ENCODE measurements at places on chromosomes 12 and 14. TPM values are rescaled to one million over a fixed set of nuclear protein-coding genes. Genes with fewer than 3 reads are reported as not detected.

The IFNG gene
- not detected for total RNA-seq

The WASHC3 gene
- total RNA-seq, result 14.5 TPM

The HOXC6 gene
- 0.27 TPM for total RNA-seq

DNA sequence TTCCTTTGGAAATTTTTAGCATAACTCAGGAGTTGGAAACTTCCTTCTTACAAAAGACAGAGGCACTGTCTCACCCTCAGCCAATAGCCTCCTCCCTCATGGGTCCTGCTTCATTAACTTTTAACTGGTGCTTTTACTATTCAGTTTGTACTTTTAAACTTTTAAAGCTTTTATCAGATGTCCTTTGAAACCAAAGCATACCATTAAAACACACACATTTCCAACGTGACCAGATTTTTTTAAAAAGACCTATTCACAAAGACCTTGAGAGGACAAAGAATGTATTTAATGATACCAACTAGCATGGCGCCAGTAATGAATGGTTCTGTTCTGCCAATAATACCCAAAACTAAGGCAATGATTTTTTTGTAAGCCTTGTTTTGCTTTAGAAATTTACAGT is 173.6 kb upstream of the EEA1 start:
- DNase-seq, result no peak

DNA sequence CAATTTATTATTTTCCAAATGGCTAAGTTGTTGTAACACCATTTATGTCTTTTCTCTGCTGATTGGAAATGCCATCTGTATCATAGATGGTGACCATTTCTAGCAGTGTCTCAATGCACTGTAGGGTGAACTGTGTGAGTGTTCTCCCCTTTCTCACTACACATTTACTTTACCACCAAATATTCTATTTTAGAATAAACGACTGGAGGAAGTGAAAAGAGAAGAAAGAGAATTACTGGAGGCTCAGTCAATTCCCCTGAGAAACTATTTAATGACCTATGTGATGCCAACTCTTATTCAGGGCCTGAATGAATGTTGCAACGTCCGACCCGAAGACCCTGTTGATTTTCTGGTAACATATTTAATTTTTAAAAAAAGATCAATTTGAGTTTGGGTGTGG is 15.5 kb upstream of the PAPOLA start:
- no peak for DNase-seq

DNA sequence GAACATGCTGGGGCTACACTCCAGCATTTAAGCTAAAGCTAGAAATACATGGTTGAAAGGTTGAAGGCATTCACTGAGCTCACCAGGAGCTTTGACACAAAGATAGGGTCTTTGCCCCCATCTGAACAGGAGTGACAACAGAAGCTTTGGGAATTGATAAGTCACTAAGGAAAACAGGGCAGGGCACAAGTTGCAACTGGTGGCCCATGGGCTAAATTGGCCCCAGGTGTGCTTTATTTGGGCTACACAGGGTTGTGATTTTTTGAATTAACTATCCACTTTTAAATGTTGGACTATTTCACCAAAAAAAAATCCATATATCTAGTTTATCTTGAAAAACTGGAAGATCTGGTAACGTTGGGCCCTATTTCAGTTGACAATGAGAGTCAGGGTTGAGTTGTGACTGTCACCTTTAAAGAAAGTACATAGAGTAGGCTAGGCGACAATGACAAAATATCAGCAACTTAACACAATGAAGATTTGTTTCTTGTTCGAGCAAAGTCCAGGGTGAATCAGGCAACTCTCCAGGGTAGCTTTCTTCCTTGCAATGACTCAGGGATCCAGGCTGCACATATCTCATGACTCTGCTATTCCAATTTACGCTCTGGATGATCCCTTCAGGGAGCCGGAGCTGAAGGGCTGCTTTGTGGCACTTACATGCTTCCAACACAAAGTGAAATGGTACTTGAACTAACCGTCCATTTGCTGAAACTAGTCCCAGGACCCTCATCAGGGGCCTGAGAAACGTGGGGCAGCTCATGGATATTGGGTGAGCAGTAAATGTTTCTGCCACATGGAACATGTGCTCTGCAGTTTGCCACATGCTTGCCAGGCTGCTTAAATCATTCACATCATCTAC is 13.3 kb upstream of the EIF4B start:
- DNase-seq, result no peak

The SRRM4 gene
- 2.4 TPM for total RNA-seq

The MYBPC1 gene
- total RNA-seq, result not detected
